Dermis blood vessel endothelial cell (primary cell): ENCODE measurements at places on chromosomes 4 and X. TPM values are rescaled to one million over a fixed set of nuclear protein-coding genes. Genes with fewer than 3 reads are reported as not detected.

MAGEB1 gene
- not detected in 2 replicates for total RNA-seq

EMCN gene
- total RNA-seq, result 127 and 189 TPM in 2 replicates

HMGB2 gene
- 90.9 and 215 TPM in 2 replicates for total RNA-seq

PNMA5 gene
- not detected in 2 replicates for total RNA-seq

DNA sequence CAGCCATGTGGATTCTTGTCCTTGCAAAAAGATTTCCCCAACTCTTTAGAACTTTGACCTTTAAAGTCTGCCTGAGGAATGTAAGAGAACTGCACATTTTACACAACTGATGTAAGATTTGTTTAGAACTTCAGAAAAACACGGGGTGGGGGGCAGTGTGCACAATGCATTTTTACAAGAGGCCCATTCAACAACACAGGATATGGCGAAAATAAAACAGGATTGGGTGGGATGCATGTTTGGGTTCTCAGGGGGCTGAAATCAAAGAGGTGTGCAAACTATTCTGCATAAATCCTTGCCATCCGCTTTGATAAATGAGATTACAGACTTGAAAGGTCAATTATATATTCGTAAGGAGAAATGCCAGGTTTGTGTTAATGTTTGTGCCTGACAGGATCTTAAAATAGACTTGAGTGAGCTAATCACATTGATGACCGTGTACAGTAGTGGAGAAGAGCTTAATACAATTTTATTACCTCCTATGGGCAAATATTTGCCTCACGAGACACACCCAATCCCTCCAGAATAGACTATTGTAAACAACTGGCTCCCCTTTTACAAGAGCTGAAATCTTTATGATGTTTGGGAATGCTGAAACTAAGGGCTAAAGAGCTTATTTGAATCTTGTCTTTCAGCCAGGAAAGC, 184.1 kb upstream of the LEF1 start:
- no peak for DNase-seq
